ENCODE measurements at places on chromosomes 7 and 10.

GRCh38 chr7:101021703-101022102, 1.8 kb downstream of the MUC17 start:
- no peak for DNase-seq

GRCh38 chr7:48158404-48158803, 12.9 kb upstream of the ABCA13 start:
- DNase-seq, result no peak

DNA sequence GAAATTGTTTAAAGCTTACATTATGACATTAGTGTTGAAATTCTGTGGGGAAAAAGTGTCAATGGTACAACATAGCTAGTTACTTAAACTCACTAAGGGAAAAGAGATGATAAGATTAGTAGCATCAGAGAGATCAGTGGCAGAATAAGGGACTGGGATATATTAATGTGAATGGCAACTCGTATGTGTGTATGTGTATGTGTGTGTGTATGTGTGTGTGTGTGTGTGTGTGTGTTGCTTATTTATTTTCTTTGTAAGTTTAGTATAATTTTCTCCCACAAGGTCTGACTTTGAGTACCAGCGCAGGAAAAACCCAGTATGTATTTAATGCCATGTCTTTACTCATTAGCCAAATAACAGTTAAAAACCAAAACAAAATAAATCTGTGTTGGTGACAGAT, 256.1 kb downstream of the ARHGAP21 start:
- no peak for DNase-seq

DNA sequence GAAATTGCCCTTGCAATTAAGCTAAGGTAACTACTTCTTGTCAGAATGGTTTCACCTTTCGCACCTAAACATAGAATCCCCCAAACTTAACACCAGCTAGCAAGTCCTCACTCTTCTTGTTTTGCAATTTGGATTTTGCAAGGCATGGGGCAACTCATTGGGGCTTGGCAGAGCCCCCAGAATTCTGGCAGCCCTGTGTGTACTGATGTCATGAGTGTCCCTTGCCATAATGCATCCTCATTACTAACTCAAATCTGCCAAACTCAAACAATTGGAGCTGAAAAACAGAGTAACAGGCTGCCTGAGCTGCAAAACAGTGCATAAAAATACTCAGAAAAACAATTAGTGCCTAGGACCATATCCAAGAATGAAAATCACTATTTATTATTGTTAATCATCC, 7.9 kb upstream of the XPNPEP1 start:
- DNase-seq, result no peak

DNA sequence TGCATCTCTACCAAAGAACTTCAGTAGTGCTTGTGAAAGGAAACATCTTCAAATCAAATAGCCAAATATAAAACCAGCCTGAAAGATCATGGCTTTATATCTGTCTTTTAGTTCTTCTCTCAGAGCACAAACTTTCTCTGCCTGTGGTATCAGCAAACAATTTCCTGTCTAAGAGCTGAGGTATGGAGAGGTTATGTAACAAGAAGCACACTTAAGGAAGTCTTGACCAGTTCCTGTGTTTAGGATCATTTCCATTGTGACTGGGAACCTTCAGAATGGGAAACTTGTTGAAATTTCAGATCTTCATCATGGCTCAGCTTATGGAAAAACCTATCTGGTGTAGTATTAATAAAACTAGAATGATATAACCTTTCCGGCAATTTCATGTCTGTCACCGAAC, 148.8 kb downstream of the MBL2 start:
- no peak for DNase-seq

DNA sequence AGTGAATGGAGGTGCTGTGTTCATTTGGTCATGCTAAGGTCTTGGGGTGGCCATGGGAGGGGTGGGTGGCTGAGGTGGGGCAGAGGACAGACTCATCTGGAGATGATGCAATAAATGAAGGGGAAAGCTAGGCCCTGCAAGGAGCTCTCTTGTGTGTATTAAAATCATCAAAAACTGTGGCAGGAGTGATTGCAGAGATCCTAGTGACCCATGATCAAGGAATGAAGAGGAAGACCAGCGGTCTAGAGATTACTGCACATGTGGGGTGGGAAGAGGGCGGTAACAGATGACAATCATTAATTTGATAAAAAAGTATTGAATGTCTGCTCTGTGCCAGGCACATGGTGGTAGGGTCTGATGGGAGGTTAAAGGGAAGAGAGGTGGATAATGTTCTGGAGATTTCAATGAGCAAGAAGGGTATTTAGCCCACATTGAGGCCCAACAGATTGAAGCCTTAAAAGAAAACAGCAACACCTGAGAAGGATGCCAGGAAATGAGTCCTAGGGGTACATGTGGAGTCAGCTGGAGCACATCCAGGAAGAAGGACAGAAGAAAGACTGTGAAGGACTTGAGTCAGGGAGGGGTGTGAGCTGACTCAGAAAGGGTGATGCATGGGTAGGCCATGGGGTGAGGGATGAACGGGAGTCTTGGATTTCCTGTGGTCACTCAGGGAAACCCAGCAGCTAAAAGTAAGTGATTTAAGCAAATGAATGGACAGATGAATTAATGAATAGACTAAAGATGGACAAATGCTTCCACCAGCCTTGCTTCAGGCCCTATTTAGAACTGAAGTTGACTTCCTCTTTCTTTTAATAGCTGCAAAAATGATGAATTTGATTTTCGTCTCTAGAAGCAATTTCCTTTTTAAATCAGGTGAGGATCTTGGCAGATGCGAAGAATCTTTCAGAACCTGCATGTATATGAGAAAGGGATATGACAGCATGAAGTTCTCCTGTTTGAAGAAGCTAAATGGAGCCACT, 83.1 kb upstream of the IGFBP3 start:
- no peak for DNase-seq

GRCh38 chr10:130341356-130341755, 205.2 kb downstream of the GLRX3 start:
- peak; percentile 50 for DNase-seq

DNA sequence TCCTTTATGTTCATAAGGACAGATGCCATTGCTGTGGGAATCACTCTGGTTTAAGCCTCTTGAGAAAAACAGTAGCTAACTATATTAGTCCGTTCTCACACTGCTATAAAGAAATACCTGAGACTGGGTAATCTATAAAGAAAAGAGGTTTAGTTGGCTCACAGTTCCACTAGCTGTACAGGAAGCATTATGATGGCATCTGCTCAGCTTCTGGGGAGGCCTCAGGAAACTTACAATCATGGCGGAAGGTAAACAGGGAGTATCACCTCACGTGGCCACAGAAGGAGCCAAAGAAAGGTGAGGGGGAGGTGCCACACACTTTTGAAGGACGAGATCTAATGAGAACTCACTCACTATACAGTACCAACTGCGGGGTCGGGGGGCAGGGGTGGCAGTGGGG, 2.9 kb upstream of the CAV2 start:
- no peak for DNase-seq

DNA sequence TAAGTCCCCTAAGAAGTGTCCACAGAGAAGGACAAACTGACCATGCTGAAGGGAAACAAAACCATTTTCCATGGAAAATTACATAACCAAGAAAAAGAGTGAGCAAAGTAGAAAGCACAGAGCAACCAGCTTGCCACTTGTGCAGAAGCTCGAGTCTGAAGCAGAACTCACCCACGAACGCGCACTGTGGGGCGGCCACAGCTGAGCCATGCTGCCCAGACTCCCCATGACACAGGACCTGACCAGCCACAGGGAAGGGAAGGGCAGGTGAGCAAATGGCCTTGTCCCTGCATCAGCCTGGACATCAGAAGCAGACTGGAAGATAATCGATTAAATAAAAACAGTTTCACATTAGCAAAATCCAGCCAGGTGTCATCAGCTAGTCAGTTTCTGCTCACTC, 95.7 kb downstream of the TCERG1L start:
- DNase-seq, result no peak

DNA sequence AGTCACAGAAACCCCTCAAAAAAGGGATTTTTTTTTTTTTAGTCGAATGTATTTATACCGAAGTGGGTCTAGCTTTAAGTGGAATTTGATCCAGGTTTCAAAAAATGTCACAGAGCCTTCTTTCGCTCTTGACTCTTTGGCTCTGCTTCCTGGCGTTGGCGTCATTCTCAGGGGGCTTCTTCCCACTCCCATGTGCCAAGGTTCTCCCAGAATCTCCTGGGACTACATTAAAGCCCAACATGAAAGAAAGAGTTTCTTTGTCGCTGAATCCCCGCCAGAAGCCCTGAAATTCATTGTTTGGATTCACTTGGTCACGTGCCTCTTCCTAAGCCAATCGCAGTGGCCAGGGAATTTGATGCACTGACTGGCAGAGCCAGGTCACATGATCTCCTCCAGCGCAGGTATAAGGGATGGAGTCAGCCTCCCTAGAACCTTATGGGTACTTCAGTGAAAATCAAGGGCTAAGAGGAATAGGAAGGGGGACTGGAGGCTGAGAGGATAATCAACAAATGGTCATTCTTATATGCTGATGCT, 101.2 kb downstream of the RPS24 start:
- no peak for DNase-seq

GRCh38 chr7:2650451-2650850, 18.7 kb downstream of the TTYH3 start:
- DNase-seq, result no peak

- no peak for DNase-seq
These were observed 62.1 kb upstream of the PRSS58 start for GRCh38 chr7:142319970-142320369.

DNA sequence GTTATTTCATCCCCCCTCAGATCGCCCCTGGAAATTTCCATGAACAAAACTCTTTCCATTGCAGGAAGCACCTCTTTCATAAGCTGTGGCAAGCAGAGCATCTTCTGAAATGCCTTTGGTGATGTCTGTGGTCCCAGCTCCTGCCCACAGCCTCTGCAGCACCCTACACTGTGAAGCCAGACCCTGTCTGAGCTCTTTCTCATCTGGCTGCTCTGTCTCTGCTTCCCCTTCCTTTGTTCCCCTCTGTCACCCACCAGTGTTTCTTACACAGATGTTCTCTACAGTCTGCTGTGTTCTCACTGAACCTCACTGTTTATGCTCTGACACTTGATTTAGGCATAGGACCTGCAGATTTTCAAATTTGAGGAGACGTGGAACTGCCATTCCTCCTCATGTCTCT, 1.9 kb upstream of the TAS2R39 start:
- DNase-seq, result no peak

GRCh38 chr7:23067271-23067670, 38.3 kb upstream of the KLHL7 start:
- DNase-seq, result no peak

GRCh38 chr10:75187961-75188426, 22.6 kb upstream of the VDAC2 start:
- peak; percentile 65 for DNase-seq

GRCh38 chr7:93119191-93119905, 1.6 kb upstream of the SAMD9 start:
- no peak for DNase-seq

GRCh38 chr7:24038993-24039392, 245.0 kb upstream of the NPY start:
- DNase-seq, result peak; percentile 29
